ENCODE measurements at places on chromosomes 6 and 20. TPM values are rescaled to one million over a fixed set of nuclear protein-coding genes. Genes with fewer than 3 reads are reported as not detected.

DNA sequence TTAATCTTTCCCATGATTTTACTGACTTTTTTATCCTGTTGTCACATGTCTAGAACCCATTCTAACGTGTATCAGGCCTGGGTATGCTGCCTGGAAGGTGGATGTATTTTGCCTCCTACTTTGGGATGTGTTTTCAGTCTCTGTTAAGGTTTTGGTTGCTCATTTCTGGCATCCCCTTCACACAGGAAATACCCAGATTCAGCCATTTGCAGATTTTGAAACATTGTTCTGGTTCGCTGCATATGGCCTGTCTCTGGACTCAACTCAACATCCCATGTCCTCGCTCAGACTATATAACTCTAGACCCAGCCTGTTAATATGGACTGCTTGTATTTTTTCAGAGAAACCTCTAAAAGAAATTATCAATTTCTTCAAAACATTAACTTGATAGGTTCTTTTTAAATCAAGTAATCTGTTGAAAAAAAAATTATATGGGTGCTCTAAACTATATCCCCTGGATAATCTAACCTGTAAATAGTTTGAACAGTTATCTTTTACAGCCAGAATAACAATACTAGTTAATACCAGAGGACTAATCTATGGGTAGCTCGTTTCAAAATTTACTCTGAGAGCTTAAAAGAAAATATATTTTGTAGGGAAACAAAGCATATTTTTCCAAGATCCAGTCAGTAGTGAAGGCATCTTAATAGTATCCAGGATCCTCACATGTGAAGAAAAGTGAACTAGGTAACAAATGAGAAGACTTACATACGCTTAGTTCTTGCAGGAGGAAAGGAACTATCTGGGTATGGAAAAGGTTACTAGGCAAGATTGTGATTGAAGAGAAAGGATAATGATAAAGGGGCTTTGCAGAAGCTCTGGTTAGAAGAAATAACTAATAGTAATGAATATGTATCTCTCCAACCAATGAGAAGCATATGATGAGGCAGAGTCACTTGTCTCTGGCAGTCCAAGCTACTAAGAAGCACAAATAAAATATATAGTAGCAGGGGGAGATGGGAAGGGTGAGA is 23.4 kb upstream of the HLA-DQB1 start:
- no peak for DNase-seq
- H3K4me1 ChIP-seq: peaks cover 38% of the 10 kb centered on the region
- no peak overlapping the region for H3K4me3 ChIP-seq
- no peaks in the 10 kb centered on the region for H3K36me3 ChIP-seq

DNA sequence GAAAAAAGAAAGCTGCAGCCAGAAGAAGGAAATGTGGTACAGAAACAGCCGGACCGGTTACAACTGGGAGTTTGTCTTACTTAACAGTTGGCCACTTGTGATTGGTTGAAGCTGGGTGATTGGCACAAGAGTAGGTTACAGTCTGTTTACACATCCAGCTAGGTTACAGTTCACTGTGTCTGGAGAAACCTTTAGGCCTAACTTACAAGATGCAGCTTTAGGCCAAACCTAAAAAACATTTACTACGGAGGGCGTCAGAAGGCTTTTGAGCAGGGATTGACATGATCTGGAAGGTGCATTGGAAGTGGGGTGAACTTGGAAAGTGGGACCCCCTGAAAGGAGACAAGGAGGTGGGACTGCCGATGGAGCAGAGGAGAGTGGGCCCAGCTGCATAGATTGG is 122.3 kb downstream of the BANF2 start:
- no peak for DNase-seq
- H3K27ac ChIP-seq: no peak overlapping the region
- H3K4me1 ChIP-seq: peaks cover 21% of the 10 kb centered on the region
- H3K36me3 ChIP-seq: no peaks in the 10 kb centered on the region
- H3K4me3 ChIP-seq: no peak overlapping the region
- H3K27me3 ChIP-seq: no peaks in the 10 kb centered on the region

The TPD52L1 gene
- 3.0 TPM for polyA plus RNA-seq

GRCh38 chr20:18224968-18225568 is 63.3 kb upstream of the ZNF133 start:
- no peak overlapping the region for H3K4me3 ChIP-seq
- no peaks in the 10 kb centered on the region for H3K27me3 ChIP-seq

DNA sequence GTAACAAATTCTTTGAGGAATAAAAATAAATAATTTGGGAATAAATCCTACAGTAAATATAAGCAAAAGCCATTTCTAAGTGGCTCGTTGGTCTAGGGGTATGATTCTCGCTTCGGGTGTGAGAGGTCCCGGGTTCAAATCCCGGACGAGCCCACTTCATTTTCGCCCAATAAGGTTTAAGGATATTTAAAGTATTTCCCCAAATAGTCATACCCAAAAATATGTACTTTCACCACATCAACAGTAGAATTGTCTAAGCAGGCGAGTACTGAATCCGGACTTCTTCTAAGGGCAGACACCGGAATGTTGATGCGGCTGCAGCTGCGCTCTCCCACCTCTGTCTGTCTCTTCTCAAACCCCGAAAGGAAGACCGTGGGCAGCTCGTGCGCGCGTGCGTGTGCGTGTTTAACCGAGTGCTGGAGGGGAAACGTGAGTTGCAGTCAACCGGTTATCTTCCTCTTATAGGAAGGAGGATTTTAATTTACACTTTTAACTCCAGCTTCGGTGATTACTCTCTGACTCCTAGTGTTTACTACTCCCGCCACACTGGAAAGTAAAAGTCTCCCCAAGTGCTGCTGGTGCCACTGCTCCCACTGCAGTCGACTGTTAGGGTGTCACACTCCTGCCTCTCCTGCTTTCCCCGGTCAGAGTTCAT is 155.7 kb upstream of the PRSS16 start:
- peaks cover 14% of the 10 kb centered on the region for H3K4me1 ChIP-seq
- peak overlapping the region; percentile 28 for H3K4me3 ChIP-seq
- no peaks in the 10 kb centered on the region for H3K36me3 ChIP-seq
